ENCODE measurements at places on chromosomes 13 and 19.

DNA sequence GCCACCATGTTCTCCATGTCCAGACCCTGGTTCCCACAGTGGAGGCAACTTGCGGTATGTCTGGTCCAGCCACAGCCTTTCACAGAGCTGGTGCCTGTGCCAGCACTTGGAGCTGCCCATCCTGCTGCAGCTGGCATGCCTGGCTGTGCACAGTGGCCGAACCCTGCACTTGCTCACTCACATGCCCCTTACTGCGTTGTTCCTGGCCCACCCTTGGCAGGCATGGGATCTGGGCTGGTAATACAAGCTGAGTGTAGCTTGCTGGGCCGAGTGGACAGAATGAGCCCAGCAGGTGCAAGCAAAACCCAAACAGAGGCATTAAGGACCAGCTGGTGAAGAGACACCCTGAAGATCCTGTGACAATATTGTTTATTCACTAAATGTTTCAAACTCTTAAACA, 583.9 kb upstream of the SLITRK6 start:
- no peak for DNase-seq

DNA sequence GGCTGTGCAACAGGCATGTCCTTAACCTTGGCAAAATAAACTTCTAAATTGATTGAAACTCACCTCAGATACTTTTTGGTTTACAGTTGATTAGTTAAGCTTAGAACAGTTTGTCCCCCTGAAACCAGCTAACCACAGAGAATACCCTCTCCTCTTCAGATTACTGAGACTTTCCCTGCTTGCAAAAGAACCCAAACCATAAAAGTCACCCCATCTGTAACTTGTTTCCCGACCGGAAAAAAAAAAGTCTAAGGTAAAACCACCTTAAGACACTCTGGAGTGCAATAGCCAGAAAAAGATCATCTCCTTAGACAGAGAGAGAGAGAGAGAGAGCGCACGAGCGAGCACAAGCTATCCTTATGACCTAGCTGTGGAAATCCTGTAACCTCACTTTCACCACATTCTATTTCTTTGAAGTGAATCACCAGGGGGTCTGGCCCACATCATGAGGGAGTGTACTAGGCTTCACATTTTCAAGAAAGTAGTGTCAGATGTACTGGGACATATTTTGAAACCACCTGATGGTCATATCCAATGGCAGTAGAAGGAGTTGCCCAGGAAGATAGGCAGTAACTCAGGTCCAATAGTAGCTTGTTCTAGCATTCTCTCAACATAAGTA, 11.1 kb upstream of the GTF2F2 start:
- no peak for DNase-seq

DNA sequence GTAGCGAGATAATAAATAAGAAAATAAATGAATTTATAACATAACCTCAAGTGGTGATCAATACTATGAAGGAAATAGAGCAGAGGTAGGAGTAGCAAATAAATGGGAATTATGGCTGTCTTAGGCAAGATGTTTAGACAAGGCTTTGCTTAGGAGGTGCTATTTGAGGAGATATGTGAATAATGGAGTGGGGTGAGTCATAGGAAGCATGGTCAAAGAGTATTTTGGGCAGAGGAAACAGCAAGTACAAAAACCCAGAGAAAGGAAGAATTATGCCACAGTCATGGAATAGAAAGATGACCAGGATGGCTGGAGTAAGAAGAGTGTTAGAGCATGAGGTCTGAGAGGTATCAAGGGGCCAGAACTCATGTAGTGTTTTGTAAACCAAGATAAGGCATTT, 33.6 kb upstream of the LPAR6 start:
- DNase-seq: no peak

DNA sequence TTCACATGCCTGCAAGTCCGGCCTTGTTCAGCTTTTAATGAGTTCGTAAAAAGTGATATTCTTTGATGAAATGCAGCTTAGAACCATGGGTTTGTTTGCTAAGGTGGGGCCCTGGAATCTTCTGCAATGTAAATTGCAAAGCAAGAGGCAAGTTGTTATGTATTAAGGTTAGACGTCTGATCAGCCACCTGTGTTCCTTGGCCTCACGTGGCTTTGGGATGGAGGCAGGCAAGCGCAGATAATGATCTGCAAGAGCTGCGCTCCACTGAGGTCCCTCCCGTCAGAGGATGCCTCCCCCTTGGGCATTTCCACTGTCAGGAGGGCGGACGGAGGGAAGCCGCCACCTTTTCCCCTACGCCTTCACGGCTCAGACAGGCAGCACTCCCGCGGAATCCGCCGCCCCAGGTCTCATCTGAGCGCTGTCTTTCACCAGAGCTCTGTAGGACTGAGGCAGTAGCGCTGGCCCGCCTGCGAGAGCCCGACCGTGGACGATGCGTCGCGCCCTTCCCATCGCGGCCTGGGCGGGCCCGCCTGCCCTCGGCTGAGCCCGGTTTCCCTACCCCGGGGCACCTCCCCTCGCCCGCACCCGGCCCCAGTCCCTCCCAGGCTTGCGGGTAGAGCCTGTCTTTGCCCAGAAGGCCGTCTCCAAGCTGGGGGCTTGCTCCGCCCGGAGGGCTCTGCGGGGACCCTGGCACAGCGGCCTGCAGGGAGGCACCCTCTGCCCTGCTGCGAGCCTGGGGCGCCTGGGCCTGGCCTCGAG, 110.9 kb downstream of the CRYL1 start:
- no peak for DNase-seq

GRCh38 chr13:31219909-31220598, 20.3 kb downstream of the B3GLCT start:
- DNase-seq: no peak

- DNase-seq: no peak
These were observed 39.6 kb downstream of the ANKRD10 start for GRCh38 chr13:110875241-110875640.

DNA sequence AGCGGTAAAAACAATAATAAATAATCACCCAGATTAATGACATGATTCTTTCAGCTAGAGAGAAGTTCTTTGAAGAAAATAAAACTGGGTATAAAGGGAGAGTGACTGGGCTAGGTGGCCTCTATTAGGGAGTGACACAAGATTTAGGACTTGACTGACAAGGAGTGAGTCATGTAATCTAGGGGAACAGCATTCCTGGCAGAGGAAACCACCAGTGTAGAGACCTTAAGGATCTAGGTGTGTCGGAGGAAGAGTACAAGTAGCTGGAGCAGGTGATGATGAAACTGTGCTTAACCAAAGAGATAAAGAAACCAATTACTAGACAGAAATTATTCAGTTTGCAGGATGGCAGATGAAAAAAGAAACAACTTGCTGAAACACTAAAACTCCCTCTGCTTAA, 248.0 kb downstream of the RFC3 start:
- DNase-seq: no peak

GRCh38 chr19:19966862-19967261, 66.1 kb downstream of the ZNF93 start:
- no peak for DNase-seq

GRCh38 chr13:101297794-101298193, 118.5 kb downstream of the NALCN start:
- no peak for DNase-seq

DNA sequence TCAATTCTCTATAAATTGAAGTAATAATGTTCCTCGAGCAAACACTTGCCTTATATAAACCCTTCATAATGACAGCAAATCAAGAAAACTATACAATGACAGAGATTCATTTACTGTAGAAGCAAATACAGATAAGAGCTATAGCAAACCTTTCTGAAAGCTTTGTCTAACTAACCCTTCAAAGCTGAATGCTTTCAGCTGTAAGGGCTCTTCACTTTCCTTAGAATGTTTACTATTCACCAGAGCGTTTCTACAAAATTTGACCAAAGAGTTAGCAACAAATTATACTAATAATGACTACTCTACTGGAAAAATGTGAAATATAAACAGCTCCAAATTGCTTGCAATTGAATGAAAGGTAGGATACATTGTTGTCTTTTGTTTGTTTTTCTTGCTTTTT, 218.1 kb downstream of the SLITRK5 start:
- no peak for DNase-seq

DNA sequence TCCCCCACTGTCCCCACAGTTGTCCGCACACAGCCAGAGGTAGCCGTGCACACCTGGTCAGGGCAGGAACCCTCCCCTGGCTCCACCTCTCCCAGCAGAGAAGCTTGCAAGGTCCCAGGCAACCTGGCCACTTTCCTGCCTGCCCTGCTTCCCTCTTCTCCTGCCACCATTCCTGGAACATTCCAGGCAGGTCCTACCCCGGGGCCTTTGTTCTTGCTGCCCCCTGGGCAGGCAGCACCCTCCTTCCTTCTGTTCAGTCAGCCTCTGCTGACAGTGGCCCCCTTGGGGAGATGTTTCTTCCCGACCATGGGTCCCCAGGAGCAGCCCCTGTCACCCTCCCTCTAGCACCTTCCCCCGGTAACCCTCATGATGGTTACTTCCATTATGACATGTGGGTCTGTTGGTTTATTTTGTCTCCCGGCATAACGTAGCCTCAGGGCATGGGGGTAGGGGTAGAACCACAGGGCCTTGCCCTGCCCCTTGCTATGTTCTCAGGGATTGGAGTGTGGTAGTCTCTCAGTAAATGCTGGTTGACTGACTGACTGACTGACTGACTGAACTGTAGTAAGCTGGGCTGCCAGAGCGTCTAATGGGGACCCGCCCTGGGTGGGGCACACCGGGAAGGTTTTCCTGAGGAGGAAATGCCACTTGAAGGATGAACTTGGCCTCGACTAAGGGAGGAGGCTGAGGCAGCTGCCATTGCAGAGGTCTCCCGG, 10.8 kb downstream of the PAK4 start:
- DNase-seq: no peak

GRCh38 chr19:4390017-4390566, 10.3 kb downstream of the SH3GL1 start:
- DNase-seq: no peak

- DNase-seq: no peak
These were observed 854 bp downstream of the RNASEH2B start for GRCh38 chr13:50910485-50910805.

DNA sequence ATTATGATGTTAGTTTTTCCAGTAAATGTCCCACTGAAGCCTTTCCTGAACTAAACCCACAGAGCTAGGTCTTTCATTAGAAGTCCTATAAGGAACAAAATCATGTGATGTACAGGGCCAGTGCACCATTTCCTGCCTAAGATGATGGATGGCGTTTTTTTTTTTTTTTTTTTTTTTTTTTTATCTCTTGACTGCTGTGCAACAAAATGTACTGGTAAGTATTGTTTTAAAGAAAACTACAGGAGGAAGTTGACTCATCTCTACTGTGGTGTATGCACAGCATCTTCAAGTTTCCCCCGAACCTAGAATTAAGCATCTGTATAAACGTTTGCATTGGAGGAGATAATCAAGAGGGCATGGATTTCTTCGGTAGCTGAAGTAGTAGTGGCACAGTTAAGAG, 197.5 kb downstream of the NBEA start:
- DNase-seq: no peak

- DNase-seq: no peak
These were observed 2.4 kb upstream of the CCDC9 start for GRCh38 chr19:47253970-47254369.

DNA sequence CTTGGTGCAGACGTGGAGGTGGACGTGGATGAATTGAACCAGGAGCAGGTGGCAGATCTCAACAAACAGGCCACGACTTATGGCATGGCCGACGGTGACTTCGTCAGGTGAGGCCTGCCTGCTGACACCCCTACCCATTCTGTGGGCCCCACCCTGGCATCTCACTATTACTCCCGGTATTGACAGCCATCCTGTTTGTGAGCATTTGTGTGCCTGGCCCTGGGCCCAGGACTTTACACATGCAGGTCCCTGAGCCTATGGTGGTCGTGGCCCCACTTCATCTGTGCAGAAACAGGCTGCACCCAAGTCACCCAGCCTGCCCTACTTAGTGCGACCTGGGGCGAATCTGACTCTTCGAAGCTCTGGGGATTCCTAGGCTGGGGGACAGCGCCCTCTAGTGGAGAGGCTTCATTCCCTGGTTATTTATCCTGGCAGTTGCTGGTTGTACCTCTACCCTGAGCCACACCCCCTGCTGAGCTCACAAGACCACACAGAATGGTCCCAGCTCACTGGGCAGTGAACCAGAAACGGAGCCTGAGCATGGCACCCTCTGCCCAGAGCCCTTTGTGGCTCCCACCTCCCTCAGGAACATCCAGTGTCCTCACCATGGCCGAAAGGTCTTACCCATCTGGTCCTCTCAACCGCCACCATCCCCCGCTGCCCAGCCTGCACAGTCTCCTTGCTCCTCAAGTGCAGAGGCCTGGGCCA, 16.9 kb downstream of the ZNF296 start:
- peak; percentile 88 for DNase-seq

DNA sequence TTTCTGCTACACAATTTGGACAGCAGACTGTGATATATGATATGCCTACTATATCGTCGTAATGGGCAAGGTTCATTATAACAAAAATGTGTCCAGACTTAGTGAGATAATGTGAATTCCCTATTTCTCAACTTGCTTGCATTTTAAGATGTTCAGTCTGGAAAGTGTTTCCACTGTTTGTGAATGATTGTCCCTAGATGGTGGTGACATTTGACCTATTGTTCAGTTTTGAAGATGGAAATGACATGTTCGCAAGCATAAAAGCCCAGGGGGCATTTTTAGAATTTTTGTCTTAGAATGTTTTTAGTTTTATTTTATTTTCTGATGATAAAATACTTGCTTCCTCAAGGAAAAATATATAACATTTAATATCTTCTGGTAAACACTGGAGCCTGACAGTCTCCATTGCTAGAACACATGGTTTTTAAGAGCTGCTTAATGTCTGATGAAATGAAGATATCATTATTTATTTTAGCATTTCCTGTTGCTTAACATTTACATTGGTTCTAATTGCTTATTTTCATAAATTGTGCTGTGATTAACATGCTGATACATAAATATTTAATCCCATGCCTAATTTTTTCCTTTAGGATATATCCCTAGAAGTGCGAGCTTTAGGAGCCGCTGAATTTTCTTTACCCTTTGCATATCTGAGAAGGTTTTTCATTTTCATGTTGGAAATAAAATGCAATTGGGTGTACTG, 27.1 kb downstream of the MBNL2 start:
- no peak for DNase-seq

DNA sequence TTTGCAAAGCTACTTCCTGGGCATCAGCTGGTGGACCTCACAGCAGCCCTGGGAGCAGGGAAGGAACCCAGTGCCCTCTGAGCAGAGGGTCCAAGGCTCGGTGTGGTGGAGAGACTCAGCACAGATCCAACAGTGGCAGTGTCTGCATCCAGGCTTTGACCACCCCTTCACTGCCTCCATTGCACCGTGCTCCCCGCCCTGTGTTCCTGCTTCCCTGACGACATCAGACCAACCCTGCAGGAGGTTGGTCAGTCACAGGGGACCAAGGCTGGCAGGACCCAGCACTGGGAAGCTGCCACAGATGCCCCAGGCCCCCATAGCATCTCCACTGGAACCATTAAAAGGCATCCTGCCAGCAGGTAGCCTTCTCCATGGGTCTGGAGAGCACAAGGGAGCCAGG, 7.8 kb upstream of the VSTM2B start:
- DNase-seq: no peak

DNA sequence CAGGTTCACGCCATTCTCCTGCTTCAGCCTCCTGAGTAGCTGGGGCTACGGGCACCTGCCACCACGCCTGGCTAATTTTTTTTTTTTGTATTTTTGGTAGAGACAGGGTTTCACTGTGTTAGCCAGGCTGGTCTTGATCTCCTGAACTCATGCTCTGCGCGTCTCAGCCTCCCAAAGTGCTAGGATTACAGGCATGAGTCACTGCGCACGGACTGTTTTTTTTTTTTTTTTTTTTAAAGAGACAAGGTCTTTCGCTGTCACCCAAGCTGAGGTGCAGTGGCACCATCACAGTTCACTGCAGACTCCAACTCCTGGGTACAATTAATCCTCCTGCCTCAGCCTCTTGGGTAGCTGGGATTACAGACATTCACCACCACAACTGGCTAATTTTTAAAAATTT, 8.2 kb upstream of the ADAMTS10 start:
- no peak for DNase-seq

Data from GM12892 (cell line).